Activated T-cell treated with anti-CD3 and anti-CD28 coated beads, Interleukin-2, amount 50 U/mL, for 4 hours (primary cell): ENCODE measurements at places on chromosomes 4 and X.

DNA sequence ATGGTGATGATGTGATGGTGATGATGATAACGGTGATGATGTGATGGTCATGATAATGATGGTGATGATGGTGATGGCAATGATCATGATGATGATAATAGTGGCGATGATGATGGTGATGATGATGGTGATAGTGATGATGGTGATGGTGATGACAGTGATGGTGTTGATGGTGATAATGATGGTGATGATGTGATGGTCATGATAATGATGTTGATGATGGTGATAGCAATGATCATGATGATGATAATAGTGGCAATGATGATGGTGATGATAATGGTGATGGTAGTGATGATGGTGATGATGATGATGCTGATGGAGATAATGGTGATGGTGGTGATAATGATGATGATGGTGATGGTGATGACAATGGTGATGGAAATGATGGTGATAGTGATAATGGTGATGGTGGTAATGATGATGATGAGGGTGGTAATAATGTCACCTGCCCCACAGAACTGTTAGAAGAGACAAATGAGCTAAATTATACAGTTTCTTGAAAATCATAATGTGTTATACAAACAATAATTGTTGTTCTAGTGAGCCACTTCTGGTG, 289.9 kb downstream of the ASMT start:
- no peak for DNase-seq

- DNase-seq = no peak
These were observed 42.1 kb downstream of the AFF1 start for GRCh38 chr4:86976801-86977485.

DNA sequence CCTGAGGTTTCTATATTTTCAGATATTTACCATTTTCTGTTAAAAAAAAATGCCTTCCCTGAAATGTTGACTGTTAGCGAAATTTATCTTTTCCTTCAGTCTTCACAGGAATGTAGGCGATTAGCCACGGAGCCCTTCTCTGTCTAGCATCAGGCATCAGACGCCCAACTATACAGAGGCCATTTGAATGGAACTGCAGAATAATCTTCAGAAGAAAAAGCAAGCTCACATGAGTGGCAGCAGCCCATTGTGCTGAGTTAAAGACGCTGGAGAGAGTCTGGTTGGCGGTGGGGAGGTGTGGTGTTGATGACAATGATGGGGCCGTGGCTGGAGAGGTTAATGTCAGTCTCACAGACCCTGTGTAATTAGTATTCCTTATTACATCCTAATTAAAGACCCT, 196.8 kb upstream of the LEF1 start:
- no peak for DNase-seq

DNA sequence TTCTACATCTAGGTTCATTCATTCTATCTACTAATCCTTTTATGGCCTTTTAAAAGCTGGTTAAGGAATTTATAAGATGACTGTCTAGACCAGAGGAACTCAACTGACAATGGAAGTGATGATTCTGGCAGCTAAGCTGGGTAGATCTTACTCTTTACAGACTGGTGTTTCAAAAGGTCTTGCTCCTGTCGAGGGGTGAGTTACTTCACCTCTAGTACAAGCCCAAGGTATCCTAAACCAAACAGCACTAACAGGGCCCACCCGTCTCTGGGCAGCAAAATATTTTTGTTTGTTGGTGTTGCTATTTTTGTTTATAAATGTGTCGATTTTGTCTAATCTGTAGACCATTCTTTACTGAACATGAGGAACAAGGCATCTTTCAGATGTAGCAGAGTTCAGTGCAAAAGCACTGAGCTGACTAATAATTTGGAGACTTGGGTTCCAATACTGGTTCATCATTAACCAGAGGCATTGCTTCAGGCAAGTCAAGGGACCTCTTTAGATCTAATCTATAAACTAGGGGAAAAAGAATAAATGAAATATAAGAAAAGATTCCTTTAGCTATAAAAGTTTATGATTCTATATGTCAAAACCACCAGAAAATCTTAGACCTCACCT, 90.3 kb upstream of the FRG1 start:
- no peak for DNase-seq

- peak; percentile 54 for DNase-seq
These were observed 507.9 kb downstream of the MID1IP1 start for GRCh38 chrX:39309018-39309635.

GRCh38 chr4:14125375-14126129, 498.0 kb upstream of the BOD1L1 start:
- no peak for DNase-seq

DNA sequence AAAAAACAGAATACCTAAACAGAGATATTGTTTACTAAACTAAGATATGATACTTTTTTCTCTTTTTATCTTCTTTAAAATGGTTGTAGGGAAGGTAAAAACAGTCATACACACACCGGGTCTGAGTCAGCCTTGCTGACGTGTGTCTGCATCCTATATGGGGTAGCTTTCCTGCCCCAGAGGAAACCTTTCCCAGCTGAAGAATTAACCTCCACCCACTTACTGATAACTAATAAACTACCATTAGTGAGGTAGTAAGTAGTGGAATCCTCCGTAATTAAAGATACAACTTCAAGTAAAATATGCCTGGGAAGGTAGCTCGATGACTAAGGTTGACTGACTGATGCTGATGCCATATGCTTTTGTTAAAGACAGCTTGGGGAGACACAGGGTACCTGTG, 312.2 kb downstream of the DCTD start:
- no peak for DNase-seq

DNA sequence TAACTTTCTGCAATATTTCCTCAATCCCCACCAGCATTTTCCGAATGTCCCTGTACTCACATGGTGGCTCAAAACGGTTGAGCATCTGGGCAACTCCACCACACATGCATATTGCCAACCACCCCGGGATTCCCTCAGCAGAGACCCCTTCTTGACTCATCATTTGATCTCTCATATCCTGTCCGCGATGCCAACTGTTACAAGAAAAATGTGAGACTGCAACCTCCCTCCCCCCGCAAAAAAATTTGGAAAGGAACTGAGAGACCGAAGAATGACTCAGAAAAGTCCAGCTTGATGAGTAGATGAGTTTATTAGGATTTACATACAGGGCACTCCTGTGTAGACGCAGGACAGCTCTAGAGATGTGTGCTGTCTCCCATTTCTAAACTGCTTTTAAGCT, 561.4 kb downstream of the ZIC3 start:
- no peak for DNase-seq

DNA sequence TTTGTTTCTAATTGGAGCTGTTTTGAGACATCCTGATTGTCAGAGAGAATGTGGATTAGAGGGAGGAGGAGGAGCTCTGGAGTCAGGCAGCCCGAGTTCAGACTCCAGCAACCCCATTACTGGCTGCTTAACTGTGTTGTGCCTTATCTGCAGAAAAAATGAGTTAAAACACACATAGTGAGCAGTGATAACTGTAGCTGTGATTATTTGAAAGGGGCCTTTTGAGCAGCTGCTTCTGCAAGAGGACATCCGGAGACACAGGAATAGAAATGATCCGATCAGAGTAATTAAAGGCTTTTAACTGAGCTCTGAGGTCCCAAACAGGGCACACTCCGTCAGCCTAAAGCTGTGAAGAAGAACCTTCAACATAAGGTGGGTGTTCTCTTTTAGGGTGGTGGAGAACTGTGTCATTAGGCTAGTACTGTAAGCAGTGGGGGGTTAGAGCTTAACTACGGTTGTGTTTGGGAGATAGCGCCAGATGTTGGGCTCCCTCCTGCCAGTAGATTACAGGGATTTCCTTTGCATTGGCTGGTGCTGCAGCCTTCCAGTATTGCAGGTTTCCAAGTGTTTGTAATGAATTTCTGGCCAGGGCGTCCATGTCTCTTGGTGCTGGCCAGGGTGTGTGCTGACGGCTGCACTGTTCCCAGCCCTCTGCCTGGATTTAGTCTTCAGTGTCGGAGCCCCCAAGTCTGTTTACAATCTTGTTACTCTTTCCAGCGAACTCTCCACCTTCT, 24.3 kb downstream of the ADD1 start:
- no peak for DNase-seq

- no peak for DNase-seq
These were observed 541.1 kb downstream of the RAB28 start for GRCh38 chr4:12943069-12943468.

DNA sequence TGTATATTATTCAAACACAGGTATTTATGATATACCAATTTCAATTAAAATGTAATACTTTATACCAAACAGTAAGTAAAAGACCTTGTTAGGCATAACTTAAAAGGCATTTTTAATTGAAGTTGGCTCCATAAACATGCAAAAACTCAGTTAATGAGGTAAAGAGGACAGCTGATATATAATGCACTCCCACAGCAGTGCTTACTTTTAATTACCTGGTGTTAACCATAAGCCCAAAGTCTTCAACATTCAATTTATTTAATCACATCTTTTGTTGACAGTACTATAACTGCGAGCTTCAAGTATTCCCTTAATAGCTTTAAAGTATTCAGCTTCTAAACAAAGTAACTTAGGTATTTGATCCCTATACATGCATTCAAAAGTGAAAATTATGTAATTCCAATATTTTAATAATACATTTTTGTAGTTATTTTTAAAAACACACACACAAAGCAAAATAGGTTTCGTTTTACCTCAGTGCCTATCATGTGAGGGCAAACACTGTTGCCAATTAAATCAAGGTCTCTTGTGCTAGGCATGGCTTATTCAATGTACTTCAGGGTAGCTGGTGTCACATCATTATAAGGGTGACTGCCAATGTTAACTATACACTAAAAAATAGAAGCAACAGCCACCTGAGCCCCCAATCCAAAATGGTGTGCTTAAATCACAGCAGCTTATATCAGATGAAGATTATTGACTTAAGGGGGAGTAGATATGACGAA, 197.1 kb downstream of the LRBA start:
- DNase-seq = no peak

GRCh38 chr4:139599594-139600374, 43.8 kb upstream of the SETD7 start:
- DNase-seq = no peak

GRCh38 chr4:142984871-142985585, 138.9 kb upstream of the INPP4B start:
- DNase-seq = no peak

DNA sequence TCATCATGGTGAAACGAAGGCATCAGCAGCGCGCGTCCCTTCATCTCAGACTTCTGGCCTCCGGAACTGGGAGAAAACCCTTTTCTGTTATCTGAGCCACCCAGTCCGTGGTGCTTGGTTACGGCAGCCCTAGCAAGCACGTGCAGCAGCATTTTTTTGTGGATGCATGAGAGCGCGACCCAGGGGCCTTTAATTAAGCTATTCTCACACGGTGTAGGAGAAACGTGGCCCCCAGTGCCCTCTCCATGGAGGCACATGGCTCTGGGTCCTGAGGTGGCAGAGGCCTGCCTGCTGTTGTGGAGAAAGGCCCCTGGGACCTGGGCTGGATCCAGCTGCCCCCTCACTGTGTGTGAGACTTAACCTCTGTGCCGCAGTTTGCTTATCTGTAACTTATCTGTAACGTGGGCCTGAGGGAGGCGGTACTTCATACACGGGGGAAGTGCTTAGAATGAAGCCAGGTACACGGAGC, 9.5 kb downstream of the CLCN4 start:
- no peak for DNase-seq

GRCh38 chrX:145549496-145549895, 268.1 kb upstream of the SLITRK2 start:
- no peak for DNase-seq

- DNase-seq = no peak
These were observed 172.0 kb downstream of the ADAM29 start for GRCh38 chr4:175090116-175090515.

DNA sequence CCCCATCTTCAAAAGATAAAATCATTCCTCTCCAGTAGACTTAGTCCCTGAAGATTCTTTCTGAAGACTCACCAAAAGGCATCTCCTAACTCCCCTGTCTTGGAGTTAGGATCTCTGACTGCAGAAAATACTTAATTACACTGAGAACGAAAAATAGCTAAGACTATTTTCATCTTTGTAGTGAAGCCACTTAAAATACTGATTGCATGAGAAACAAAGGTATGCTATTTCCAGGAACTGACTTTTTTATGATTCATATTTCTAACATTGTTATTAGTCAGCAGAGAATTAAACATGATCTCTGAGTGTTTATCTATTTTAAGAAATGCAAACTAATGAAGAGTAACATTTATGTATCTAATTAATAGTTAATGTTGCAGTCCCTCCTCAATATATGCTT, 71.8 kb upstream of the NR3C2 start:
- DNase-seq = no peak

DNA sequence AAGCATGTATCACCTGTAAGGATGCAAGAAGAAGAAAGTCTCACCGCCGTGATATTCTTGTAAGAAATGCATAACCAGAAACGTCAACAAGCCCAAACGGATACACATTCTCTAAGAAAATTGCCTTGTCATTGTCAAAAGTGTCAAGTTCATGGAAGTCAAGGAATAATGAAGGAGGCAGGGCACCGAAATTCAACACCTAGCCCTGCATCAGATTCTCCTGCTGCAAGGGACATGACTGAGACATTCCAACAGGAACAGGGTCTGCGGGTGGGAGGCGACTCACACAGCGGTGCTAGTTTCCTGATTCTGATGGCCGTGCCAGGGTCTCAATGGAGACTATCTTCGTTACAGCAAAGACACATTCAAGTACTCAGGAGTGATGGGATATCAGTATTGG, 26.7 kb downstream of the IRF2 start:
- DNase-seq = no peak

- no peak for DNase-seq
These were observed 501.6 kb downstream of the PPARGC1A start for GRCh38 chr4:23388255-23388654.

GRCh38 chrX:63686878-63687714, 97.9 kb downstream of the ARHGEF9 start:
- DNase-seq = no peak

GRCh38 chr4:87228262-87228860, 7.9 kb upstream of the KLHL8 start:
- no peak for DNase-seq

DNA sequence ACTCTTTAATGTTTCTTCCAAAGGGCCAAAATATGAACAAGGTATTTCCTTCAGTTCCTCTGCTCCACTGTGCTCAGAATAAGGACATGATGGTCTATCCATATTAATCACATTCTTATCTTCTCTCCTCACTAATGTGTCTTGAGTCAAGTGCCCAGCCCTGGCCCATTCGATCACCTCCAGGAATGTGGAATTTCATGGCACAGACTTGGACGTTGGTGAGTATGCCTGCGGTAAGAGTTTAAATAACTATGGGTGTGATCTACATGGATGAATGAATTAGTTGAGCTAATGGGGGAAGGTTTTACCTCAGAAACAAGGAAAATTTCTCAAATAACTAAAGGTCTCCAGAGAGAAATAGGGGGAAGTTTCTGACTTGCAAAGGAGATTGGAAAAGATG, 174.0 kb downstream of the NPFFR2 start:
- no peak for DNase-seq

GRCh38 chrX:103396186-103396585, 19.8 kb downstream of the BEX3 start:
- no peak for DNase-seq

DNA sequence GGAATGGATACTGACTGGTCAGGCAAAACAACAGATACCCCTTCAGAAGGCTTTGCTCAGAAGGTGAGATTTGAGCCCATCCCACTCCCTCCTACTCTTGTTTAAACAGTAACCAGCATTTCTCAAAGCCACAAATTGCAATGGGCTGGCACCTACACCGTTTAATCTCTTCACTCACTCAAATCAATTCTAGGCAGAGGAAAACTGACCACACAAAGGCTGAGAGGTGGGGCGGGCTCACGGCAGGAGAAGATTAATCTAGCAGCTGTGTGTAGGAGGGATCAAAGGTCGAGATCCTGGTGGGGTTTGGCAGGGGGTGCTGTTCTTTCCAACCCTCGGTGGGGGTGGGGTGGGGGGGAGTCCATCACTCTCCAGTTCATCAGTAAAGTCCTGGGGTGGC, 622.4 kb downstream of the BCOR start:
- no peak for DNase-seq

- DNase-seq = no peak
These were observed 164.4 kb downstream of the RBMX2 start for GRCh38 chrX:130566028-130566683.
